ENCODE measurements at places on chromosomes 12 and 14.

DNA sequence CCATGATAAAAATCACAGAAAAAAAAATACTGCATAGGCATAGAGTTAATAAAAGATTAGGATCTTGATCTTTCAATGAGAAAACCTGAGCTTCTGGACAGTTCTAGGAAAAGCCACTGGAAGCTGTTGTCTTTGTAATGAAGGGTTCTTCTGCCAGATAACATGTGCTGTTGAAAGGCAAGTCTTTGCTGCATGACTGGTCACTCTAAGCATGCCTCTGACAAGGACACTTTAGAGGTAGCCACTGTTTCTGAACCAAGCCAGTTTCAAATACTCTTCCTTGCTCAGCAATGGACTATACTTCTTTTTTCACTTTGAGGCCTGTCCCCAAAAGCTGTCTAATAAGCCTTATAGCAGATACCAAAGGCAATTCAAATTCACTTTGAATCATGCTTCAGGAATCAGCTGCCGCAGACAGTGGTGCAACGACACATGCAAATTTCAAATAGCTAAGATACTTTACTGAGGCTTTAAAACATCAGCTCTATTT is 70.2 kb downstream of the BTG1 start:
- no peaks in the 10 kb centered on the region for H3K36me3 ChIP-seq
- H3K27ac ChIP-seq: no peak overlapping the region
- no peaks in the 10 kb centered on the region for H3K27me3 ChIP-seq
- peaks cover 2% of the 10 kb centered on the region for H3K4me1 ChIP-seq
- no peak for DNase-seq

GRCh38 chr14:70180718-70181117 is 8.0 kb downstream of the SLC8A3 start:
- no peaks in the 10 kb centered on the region for H3K36me3 ChIP-seq
- no peak for DNase-seq
- no peaks in the 10 kb centered on the region for H3K4me1 ChIP-seq
- H3K4me3 ChIP-seq: no peak overlapping the region

GRCh38 chr12:51395283-51396230 is 4.4 kb upstream of the GALNT6 start:
- DNase-seq: no peak
- peaks cover 3% of the 10 kb centered on the region for H3K36me3 ChIP-seq
- H3K27ac ChIP-seq: no peak overlapping the region
- peaks cover 44% of the 10 kb centered on the region for H3K4me1 ChIP-seq

GRCh38 chr14:89136587-89136986 is 280.4 kb downstream of the FOXN3 start:
- no peaks in the 10 kb centered on the region for H3K36me3 ChIP-seq
- H3K4me1 ChIP-seq: no peaks in the 10 kb centered on the region
- DNase-seq: no peak
- H3K4me3 ChIP-seq: no peak overlapping the region

DNA sequence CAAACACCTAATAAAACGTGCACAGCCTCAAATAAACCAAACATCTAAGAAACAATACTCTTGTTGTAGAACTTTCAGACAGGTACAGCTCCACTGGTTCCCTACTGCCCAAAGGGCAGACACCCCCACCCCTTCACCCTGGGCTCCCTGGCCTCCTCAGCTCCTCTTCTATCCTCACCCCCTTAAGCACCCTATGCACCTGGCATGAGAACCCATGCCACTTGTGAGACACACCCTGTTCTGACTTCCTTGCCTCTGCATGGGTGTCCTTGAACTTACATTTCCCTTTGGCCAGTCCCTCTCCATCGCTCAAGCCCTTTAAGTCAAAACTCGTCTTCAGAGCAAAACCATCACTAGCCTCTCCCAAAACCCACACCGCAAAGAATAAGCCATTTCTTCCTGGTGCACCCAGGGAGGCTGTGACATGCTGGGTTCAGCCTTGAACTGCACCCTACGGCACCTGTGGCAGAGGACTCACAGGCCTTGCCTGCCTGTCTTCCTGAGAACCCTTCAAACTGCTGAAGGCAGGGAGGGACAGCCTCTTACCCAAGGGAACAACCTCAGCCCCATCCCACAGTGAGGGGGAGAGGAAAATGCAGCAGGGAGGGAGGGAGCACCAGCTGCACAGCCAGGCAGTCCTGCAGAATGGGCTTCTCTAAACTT is 12.6 kb upstream of the ACTR6 start:
- DNase-seq: no peak
- H3K27me3 ChIP-seq: peaks cover 8% of the 10 kb centered on the region
- H3K27ac ChIP-seq: no peak overlapping the region
- H3K36me3 ChIP-seq: no peaks in the 10 kb centered on the region
- H3K4me1 ChIP-seq: peaks cover 3% of the 10 kb centered on the region

Data from endothelial cell (in vitro differentiated cells).